ENCODE measurements at places on chromosomes 6 and 20.
A peak's percentile ranks its signal among the peaks of the same experiment; 100 is the strongest.

DNA sequence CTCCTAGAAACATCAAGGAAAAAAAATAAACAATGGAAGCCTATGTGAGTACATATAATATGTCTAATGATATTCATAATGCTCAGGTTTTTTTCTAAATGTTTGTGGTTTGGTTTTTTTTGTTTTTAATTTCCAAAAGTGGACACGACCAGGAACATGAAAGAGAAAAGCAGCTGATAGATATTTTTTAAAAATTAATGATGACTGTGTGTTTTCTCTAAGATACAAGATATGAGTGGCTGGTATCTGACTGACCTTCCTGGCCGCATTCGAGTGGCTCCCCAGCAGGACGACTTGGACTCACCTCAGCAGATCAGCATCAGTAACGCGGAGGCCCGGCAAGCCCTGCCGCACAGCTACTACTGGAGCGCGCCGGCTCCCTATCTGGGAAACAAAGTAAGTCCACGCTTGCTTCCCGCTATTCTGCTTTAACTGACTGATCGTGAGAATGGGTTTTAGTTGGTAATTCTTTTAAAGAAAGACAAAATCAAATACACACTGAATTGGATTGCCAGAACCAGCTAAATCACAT lies 309.6 kb downstream of the LAMA2 start:
- no peak for DNase-seq

DNA sequence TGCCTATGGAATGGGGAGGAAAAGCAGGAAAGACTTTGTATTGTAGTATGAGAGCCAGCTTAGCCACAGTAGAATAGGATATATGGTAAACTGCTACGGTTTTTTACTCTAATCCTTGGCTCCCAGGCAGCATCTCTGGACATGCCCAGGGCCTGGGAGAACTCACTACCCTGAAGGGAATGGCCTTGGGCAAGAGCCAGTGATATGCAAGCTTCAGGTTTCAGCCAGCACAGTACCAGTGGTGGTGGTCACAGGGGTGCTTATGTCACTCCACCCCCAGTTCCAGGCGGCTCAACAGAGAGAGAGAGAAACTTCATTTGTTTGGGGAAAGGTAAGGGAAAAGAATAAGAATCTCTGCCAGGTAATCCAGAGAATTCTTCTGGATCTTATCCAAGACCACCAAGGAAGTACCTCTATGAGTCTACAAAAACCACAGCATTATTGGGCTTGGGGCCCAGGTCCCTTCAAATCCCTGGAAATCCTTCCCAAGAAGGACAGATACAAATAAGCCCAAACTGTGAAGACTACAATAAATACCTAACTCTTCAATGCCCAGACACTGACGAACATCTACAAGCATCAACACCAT lies 121.2 kb downstream of the THBS2 start:
- DNase-seq = no peak

DNA sequence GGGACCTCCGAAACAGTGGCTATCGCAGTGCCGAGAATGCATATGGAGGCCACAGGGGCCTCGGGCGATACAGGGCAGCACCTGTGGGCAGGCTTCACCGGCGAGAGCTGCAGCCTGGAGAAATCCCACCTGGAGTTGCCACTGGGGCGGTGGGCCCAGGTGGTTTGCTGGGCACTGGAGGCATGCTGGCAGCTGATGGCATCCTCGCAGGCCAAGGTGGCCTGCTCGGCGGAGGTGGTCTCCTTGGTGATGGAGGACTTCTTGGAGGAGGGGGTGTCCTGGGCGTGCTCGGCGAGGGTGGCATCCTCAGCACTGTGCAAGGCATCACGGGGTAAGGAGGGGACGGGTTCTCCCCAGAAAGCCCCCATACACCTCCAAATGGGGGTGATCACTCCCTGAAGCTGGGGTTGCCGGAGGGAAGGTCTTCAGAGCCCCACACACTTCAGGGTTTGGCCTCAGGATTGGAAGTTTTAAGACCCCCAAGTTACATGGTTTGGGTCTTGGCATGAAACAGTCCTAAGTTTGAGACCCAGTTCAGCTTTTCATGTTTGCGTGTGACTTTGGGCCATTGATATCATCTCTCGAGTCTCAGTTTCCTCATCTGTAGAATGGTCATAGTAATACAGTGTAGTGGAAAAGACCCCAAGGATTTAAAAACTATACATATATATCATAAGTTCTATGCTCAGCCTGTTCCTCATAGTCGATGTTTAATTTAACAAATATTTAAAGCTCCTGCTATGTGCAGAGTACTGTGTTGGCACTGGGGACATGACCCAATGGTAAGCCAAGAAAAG lies 4.3 kb downstream of the BPIFB4 start:
- no peak for DNase-seq

GRCh38 chr20:409697-410559 lies 1.8 kb downstream of the RBCK1 start:
- no peak for DNase-seq

GRCh38 chr6:54254886-54255285 lies 53.4 kb upstream of the TINAG start:
- DNase-seq = no peak

GRCh38 chr20:58392286-58392685 lies 3.3 kb downstream of the VAPB start:
- DNase-seq = no peak

DNA sequence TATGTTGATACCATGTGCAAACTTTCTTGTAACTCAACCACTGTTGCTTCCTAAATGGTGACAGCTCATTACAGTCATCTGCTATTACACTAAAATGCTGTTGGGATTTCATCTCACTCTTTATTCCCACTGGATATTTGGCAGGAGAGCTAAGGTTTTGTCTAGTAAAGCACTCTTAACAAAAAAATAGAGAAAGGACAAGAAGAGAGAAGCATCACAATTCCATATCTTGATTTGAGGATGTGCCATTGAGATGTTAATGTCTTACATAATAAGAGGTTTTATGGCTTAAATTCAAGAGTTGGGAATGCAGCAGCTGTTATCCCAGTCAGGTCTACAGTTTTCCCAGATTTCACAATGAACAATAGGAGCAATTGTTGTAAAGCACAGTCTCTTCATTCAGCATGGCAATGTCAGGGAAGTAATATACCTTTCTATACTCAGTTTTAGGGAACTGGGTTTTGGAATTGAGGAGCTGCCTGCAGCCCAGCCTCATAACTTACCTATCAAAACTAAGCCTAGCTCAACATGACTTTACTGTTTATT lies 134.9 kb downstream of the ISM1 start:
- DNase-seq = no peak

- no peak for DNase-seq
Observed at GRCh38 chr6:143614235-143614634, 63.5 kb upstream of the PHACTR2 start.

DNA sequence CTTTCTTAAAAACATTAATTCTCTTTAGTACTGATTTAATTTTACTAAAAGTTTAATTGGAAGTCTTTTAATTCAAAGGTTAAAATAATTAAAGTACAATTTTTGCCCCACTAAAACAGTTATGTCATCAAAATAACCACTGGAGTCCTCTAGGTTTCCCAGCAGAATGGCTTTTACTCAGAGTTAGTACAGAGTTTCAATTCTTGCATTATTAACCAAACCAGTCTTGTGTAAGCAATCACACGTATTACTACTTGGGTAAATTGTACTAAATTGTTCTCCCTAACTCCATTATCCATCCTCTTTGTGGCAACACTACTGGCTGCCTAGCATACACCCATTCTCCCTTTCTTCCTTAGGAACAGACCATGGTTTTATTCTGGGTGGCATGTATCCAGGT lies 36.9 kb downstream of the CDK19 start:
- no peak for DNase-seq

GRCh38 chr6:168956884-168957730 lies 296.5 kb downstream of the THBS2 start:
- peak; percentile 88 for DNase-seq

GRCh38 chr6:88494401-88495140 lies 328.4 kb upstream of the CNR1 start:
- no peak for DNase-seq

DNA sequence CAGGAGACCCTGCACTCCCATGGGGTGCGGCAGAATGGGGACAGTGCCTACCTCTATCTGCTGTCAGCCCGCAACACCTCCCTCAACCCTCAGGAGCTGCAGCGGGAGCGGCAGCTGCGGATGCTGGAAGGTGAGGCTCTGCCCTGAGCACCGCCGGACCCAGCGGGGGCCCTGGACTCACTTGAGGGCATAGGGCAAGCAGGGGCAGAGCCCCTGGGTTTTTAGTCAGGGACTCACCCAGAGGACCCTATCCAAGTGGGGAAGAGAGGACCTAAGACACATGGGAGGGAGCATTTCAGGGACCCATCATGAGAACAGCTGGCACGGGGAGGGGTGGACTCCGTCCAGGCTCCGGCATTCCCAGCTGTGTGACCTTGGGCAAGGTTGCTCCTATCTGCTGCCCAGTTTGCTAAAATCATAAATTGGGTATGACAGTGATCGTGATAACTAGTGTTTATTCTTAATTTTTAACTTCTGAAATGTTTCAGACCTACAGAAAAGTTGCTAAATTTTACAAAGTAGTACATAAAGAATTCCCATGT lies 9.8 kb downstream of the RBCK1 start:
- DNase-seq = no peak

DNA sequence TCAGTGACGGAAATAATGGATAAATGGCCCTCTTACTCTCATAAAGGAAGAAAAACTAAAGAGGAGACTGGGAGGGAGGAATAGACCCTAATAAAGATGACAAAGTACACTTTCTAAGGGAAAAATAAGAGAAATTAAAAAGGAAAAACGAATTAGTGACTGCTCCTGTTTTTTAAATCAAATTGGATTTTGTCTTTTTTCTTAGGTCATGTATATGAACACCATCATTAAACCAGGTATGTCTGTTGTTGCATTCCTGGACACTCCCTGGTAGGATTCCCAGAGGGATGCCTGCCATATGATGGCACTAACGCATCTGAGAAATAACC lies 59.4 kb upstream of the BTN3A2 start:
- DNase-seq = no peak

DNA sequence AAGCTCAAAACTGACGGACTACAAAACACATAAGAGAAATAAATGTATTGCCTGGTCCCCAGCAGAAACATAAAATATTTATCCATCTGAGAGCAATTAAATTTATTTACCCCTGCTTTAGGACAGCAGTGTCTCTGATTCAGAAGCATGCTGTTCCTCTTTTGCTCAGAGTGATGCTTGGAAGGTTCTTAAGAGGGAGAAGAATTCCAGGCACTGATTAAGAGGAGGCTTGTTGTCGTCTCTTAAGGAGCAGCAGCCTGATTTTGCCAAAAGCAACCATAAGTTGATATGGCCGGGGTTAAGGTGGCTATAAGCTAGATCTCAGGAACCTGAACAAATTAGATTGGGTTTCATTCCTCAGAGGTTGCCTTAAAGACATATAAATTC lies 25.8 kb downstream of the CAP2 start:
- DNase-seq = no peak

GRCh38 chr20:2914160-2914559 lies 40.9 kb downstream of the PTPRA start:
- peak; percentile 27 for DNase-seq

DNA sequence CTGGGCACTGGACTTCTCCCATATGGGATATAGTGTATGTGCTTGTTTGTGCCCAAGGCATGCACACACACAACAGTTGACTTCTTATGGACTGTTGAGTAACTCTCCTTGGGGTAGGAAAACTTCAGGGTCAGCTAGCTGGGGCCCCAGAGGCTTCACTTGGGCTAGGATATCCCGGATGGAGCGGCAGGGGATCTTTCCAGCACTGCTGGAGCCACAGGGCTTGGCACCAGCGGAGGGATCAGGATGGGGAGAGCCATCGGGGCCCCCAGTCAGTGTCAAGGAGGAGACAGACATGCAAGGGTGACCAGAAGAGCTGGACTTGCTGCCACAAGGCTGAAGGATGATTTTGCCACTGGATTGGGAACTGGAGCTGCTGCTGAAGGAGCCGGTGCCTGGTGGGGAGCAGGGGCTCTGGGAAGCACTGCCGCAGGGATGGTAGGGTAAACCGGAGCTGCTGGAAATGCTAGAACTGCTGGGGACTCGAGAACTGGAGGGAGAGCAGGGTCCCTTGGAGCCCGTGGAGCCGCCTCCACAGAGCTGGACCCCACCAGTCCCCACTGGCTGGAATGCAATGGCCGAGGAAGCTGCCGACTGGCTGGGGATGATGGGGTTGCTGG lies 1.5 kb downstream of the PSORS1C1 start:
- no peak for DNase-seq

DNA sequence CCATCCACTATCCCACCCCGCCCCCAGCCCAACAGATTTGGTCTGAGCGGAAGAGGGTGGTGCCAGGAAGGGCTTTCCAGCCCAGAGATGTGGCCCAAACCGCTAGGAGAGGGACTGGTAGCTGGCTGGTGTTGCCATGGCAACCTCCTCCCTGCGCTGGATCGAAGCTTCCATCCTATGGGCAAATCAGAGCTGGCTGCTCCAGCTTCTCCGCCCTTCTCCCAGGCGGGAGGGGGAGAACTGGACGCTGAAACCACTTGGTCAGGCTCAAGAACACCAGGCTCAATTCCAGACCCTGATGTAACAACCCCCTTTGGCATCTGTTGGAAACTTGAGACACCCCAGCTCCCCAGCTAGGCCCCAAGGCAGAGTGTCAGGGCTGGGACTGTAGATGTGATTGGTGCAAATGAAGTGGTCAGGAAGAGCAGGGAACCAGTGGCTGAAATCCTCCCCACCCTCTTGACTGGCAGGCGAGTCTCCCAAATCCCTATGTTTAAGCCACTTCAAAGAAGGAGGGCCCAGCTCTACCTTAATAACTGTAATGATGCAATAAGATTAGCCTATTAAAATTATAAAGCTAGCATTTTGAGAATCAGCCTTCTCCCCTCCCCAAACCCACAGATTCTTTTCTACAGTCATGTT lies 4.2 kb downstream of the RIMS4 start:
- peak; percentile 80 for DNase-seq

GRCh38 chr6:74410630-74411029 lies 714.6 kb downstream of the CD109 start:
- DNase-seq = no peak

DNA sequence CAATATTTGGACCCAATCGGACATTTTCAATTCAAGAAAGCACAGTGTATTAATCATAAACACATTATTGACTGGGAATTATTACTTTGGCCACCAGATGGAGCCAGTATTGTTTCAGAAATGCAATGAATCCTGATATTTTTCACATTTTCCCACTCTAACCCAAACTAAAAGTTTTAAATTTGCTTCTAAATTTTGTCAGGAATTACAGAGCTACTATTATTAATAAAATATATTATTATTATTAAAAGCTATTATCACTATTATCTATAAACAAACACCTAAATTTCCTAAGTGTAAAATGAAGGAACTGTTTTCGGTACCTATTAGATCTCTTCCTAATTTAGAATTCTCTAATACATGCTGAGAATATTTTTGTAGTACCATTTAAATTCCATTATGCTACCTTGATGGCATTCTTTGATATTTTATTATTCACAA lies 245.3 kb downstream of the OGFRL1 start:
- DNase-seq = peak; percentile 25

Measured in Ammon's horn (tissue), 1 donor.